RCC 7860 (cell line): ENCODE measurements at places on chromosomes 1 and 21.

GRCh38 chr1:113770031-113770430 is 10.7 kb upstream of the PHTF1 start:
- no peak for DNase-seq

DNA sequence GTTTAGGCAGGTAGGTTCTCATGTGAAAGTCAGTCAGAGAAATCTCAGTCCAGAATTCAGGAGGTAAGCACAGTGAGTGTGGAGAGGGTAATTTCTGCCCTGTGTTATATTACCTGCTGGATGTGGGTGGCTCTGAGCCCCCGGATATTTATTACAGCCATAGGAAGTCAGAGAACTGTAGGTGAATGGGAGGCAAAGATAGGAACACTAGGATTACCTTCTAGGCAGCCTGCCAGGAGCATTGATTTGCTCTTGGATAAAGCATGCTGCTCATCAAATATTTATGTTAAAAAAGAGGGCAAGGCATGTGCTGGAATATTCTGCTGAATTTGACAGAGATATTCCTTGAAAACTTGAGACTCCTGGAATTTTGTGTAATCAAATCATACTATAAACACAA is 8.5 kb downstream of the GNG12 start:
- no peak for DNase-seq

DNA sequence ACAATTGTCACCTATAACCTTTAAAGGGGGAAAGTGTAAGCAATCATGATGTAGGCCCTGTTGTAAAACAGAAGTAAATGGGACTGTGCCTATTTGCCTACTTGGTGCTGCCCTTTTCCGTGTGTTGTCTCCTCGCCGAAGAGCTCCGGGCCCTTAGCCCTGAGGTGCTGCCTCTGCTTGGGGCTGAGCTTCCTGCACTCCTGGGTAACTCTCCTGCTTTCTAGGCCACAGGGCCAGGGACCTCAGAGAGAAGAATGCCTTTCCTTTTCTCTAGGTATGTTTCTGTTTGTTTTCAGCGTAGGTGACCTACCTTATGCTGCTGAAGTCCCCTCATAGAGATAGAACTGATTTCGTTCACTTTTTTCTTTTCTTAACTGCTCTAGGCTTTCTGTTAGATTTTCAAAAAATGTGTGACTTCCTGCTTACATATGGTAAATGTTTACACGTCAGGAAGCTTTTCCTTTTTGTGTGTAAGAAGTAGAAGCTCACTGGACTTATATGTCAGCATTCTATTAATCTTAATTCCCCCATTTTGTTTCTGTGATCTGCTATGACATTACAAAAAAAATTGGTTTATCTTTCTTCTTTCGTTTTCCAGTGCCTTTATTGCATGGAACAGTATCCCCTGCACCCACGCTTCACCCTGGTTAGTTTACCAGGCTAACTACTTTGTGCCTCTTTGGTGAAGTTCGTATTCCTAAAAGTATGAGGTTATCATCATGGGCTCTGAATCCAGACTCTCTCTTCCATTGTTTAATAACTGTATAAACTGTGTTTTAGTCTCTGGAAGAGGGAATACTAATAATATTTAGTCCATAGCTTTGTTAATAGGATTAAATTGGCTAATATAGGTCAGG is 61.7 kb downstream of the ITSN1 start:
- no peak for DNase-seq

DNA sequence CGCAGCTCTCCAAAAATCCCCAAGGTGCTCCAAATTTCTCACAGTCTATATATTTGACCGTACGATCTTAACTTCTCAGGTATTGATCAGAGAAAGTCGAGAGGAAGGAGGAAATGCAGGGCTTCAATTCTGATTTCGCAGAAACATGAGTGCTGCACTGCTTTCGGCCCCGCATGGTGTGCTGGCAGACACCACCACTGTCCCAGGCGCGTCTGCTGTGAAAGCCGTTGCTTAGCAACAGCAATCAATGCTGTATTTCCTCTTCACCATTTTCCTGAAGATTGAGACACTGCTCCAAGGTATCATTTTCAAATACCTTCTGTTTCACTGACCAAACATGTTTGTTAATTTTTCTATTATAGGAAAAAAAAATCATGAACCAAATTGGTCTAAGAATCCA is 296.3 kb downstream of the SMYD3 start:
- no peak for DNase-seq

GRCh38 chr1:179775009-179775408 is 31.9 kb downstream of the FAM163A start:
- no peak for DNase-seq

- no peak for DNase-seq
These were observed 74.7 kb upstream of the RGL1 start for GRCh38 chr1:183730107-183730724.

DNA sequence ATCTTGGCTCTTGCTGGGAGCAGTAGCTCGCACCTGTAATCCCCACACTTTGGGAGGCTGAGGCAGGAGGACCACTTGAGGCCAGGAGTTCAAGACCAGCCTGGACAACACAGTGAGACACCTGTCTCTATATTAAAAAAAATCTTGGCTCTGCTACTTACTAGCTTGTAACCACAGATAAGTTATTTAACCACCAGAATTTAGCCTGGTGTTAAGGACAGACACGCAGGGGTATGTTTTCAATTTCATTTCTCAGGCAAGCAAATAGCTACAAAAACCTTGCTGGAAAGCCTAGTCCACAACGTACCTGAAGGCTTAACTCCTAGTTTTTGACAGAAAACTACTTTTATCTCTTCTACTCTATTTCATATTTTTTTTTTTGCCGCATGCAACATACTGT is 24.8 kb upstream of the GFI1 start:
- no peak for DNase-seq

- DNase-seq = no peak
These were observed 13.7 kb downstream of the CD2 start for GRCh38 chr1:116767782-116768382.

GRCh38 chr1:22096036-22096435 is 43.5 kb downstream of the CDC42 start:
- DNase-seq = no peak

DNA sequence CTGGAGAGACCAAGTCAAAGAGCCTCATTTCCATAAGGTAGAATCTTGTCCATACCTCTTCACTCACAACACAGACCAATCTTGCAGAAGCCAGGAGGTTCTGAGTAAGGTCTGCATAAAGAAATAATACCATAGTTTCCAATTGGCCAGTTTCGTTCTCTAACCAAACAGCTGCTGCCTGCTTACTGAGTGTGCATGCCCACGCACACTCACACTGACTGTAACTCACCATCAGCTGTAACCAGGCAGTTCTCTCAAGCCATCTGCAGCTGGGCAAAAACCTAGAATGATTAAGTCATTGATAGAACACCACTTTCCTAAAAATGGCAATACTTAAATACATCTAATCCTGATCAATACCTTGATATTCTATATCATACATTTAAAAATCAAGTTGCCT is 106.6 kb upstream of the VAV3 start:
- DNase-seq = no peak

GRCh38 chr1:38340409-38340808 is 293.8 kb upstream of the POU3F1 start:
- DNase-seq = no peak

DNA sequence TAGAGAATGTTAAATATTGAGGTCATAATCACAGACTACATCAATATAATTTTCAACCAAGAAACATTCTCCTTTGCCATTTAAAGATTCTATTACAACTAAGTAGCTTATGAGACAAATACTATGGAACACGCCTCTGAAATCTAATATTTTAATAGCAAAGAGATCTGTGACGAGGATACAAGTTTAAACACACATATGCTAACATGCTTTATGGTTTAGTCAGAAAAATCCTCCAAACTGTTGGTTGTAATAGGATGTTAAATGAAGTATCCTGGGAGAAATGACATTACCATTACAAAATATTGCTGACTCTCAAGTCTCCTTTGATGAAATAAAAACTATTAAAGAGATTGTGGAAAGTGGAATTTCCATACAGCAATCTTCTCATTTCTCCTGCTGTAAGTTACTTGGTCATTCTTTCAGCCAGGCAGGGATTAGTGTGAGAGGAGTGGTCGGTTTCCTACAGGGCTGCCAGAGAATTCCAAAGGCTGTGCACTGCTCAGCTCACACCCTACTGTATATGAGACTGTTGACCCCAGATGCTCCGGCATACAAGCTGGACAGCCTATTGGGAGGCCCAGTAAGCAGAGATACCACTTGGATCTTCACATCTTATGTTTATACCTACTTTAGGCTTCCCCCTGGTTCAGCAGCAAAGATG is 26.6 kb downstream of the SCYL3 start:
- DNase-seq = no peak

DNA sequence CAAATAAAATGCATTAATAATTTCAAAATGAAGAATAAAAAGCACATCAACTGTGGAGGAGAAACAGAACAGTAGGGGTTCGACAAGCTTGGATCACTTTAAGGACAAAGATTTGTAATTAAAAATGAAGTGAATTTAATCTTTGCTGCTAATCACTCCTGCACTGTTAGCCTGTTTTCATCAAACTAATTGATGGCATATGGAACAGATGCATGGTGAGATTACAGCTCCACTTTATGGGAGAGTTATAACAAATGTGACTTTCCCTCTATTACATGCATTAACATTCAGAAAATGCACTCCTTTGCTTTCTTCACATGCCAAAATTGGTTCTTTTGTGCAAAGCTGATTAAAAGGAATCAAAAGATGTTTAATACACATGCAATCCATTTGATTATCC is 207.2 kb upstream of the C21orf91 start:
- DNase-seq = no peak

GRCh38 chr1:31013187-31013864 is 52.2 kb downstream of the PUM1 start:
- DNase-seq = peak; percentile 74

GRCh38 chr1:180928331-180929230 is 15.9 kb downstream of the KIAA1614 start:
- DNase-seq = no peak

- no peak for DNase-seq
These were observed 176.6 kb downstream of the VPS13D start for GRCh38 chr1:12406211-12407021.

- no peak for DNase-seq
These were observed 2.4 kb upstream of the PIK3R3 start for GRCh38 chr1:46134660-46135331.

DNA sequence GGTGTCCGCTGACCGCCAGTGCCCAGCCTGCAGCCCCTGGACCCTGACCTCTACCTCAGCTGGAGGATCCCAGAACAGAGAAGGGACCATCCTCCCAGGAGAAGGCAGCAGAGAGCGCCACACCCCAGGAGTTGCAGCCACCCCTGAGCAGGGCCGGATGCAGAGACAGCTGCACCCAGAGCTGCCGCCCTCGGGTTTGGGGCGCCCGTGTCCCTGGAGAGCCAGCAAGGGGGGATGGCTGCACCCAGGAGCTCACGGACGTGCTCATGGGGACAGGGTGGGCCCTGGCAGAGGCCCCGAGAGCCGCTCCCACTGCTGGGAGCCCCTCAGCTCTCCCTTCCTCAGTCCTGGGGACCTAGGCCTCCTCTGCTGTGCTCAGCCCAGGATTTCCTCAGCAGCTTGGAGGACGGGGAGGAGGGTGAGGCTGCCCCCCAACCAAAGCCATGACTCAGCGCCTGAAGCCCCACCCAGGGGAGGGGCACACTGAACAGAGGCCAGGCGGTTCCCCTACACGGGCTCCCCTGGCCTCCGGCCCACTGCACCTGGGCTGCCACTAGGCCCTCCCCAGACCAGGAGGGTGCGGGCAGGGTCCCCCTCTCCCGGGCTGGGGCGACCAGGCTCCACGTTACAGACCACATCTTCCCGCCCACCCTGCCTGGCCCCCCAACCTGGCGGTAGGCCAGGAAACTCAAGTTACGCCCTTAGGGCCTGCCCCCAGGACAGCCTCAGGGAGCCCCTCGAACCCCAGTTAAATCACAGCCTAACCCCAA is 2.2 kb downstream of the ACAP3 start:
- peak; percentile 59 for DNase-seq

DNA sequence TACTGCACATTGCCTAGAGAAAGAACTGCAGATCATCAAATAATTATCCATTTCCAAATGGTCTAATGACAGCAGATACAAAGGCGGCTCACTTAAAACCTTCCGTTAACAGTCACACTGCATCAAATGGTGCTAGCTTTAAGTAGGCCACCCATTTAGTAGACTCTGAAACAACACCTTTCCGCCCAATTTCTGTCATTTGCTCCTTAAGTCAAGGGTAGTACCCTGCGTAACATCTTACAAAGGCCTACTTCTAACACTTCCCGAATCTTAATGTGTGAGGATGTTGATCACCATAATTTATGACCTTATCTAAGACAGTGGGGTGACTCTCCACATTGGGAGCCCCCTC is 692 bp upstream of the RALGPS2 start:
- no peak for DNase-seq

DNA sequence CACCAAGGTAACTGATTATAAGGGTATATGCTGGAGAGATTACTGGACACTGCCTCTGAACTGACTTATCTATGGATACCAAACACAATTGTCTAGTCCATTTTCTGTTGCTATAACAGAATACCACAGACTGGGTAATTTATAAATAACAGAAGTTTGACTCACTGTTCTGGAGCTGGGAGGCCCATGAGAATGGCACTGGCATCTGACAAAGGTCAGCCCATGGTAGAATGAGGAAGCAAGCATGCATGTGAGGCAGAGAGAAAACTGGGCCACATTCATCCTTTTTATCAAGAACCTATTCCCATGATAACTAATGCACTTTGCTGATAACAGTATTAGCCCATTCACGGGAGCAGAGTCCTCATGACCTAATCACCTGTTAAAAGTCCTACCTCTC is 37.4 kb downstream of the FCER1A start:
- peak; percentile 95 for DNase-seq

DNA sequence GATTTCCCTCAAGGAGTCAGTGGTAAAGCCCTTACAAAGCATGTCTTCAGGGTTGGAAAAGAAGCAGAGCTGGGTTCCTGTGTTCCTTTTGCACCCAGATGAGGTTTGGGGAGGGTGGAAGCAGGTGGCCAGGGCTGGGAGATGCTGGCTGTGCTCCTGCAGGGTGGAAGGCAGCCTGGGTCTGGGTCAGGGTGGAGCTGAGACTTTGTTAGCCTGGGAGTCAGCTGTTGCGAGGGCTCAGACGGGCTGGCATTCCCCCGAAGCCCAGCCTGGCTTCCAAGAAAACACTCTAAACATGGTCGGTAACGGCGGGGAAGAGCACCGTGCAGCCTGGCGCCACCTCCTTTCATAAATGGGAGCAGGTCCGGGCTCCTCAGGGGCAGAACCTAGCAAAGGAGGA is 43.7 kb upstream of the EPS8L3 start:
- no peak for DNase-seq

- DNase-seq = no peak
These were observed 1067.0 kb downstream of the ADGRL2 start for GRCh38 chr1:82867781-82868180.

DNA sequence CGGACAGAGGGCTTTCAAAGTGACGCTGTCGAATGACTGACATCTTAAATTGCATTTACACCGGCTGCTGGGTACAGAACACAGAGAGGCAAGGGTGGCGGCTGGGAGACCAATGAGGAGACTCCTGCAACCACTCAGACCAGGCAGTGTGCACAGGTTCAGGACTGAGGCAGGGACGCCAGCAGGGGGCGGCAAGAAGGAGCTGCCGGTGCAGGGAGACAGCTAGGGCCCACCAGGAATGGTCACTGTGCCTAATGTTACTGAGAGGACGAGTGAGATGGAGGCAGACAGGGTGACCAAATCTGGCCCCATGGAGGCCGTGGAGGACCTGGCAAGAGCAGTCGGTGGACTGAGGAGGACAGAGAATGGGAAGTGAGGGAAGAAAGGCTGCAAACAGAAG is 23.5 kb downstream of the GLIS1 start:
- no peak for DNase-seq

- DNase-seq = no peak
These were observed 18.8 kb downstream of the RHBG start for GRCh38 chr1:156387870-156388173.
